Inflammatory macrophage treated with lipopolysaccharide for 4 hours (primary cell): ENCODE measurements at places on chromosomes 6 and 20.
A peak's percentile ranks its signal among the peaks of the same experiment; 100 is the strongest.

DNA sequence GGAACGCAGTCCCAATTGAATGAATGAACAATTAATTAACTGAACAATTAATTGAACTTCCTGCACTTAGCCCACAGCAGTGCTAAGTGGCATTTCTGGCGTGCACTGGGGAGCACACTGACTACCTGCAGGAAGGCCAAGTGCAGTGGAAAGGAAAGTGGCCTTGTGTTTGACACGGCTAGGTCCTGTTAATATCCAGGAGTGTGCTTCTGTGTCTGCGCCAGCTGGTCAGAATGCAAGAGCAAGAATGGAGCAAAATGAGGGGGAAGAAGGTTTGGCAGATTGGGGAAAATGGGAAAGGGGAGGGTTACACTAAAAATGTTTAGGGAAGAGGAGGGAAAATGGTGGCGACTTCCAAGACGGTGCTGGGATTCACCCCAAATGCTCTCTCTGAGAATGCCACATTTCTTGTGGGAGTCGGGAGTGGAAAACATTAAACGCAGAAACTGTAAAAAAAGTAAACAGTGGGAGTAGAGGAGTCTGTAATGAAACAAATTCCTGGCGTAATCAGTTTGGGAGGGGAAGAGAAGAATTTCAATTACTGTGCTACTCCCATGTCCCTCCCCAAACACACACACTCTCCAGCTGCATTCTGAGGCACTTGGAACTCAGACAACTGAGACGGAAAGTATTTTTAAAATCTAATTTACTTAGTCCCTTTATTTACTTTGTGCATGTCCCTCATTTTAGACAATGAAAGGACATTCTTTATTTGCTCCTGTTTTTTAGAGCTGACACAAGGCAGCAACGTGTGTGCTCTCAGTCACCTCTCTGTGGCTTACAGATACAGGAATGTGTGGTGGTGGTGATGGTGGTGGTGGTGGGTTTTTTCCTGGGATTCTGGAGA is 64.1 kb downstream of the CLIC5 start:
- DNase-seq = no peak

GRCh38 chr6:30447237-30447636 is 42.1 kb upstream of the HLA-E start:
- DNase-seq = no peak

- DNase-seq = peak; percentile 91
Observed at GRCh38 chr6:16004934-16005679, 123.8 kb upstream of the MYLIP start.

DNA sequence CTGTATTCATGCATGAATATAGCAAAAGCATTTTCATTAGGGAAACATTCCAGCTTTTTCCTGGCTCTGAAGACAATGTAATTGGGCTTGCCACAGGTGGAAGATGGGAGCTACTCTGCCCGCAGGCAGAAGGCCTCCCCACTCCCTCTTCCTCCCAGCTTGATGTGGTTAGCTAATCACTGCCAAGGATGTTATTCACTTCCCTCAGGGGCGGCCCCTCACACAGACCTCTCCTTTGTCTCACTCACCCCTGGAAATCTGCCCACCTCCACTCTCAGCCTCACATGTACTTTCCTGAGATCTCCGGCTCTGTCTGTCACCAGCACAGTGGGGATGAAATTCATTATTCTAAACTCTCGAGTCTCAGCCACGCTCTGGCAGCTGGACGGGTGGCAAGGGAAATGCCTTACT is 100.7 kb downstream of the ANKRD60 start:
- no peak for DNase-seq

DNA sequence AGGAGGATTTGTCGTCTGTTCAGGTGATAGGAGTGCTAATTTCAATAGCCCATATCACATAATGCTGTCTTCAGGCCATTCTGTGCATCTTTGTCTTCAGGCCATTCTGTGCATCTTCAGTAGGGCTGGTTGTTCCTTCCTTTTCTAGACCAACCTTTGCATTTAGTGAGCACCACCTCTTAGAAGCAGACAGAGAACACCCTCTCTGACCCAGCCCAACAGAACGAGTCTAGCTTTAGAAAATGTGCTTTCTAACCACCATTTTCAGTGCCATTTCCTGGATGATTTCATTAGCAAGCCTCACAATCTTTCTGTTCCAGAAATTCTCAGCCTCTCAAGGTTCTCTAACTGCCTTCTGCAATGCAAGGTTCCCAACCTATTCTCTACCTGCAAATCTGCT is 215.3 kb upstream of the KCNQ5 start:
- DNase-seq = no peak

DNA sequence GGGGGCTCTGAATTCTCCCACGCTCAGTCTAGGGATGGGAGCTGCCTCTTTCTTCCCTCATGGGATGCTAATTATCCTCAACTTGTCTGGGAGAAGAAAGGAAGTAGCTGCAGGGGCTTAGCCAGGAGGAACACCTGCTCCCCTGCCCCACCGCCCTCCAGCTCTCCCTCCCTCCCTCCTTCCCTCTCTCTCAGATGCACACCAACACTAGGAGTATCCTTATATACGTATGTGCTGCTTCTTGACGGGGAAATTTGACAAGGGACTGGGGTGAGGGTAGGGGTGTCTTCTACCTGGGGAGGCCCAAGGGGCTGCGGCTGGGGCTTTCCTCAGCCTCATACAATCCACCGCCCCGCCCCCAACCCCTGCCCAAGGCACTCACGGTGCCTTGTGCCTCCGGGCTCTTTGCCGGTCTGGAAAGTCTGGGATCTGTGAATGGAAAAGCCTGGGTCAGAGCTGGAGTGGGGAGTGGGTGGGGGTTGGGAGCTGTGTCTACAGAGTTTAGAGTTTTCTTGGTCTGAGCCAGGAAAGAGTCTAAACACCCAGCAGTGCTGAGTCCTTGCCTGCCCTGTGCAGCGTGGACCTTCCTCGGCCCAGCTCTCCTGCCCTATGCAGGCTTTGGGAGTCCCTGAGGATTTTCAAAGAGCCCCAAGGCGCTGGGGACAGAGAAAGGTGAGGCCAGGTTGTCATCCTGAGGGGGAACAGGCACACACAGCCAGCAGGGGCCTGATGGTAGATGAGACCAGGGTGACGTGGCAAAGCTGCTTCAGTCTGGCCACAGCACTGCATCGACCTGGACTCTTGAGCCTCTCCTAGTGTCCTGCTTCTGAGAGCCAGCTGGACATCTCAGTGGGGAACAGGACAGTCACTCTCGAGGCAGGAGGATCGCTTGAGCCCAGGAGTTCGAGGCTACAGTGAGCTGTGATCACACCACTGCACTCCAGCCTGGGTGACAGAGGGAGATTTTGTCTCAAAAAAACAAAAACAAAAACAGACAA is 29.3 kb upstream of the EMILIN3 start:
- DNase-seq = no peak

- no peak for DNase-seq
Observed at GRCh38 chr20:2694008-2694471, 1.5 kb downstream of the EBF4 start.

DNA sequence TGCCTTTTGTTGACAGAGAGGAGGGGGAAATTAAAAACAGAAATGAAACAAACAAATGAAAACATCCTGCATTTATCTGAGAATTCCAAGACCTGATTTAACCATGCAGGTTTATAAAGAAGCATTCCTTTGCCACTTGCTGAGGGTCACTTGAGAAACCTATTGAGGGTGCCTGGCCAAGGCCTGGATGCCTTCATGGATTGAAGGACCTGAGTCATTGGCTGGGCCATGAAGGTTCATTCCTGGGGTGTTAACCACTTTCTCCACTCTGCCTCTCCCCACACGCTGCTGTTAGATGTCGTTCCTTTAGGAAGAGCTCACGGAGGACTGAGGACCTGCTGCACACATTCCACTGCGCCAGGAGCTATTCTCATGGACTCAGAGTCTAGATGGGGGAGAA is 49.7 kb downstream of the DAAM2 start:
- DNase-seq = no peak

DNA sequence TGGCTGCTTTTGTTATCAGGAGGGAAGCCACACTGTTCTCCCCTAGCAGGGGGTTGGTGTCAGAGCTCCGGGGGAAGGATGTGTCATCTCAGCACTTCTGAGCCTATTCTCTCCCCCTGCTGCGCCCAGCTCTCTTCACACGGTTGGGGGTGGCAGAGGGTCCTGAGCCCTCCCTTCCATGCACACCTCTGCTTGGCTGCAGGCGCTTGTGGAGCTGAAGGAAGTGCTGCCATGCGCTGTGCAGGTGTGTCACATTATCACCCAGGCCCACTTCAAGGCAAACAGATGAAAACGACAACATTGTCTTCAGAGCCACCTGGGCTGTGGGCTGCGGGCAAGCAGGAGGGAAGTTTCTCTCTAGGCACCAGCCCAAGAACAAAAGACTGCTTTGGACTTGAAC is 263.4 kb downstream of the BMP7 start:
- no peak for DNase-seq

DNA sequence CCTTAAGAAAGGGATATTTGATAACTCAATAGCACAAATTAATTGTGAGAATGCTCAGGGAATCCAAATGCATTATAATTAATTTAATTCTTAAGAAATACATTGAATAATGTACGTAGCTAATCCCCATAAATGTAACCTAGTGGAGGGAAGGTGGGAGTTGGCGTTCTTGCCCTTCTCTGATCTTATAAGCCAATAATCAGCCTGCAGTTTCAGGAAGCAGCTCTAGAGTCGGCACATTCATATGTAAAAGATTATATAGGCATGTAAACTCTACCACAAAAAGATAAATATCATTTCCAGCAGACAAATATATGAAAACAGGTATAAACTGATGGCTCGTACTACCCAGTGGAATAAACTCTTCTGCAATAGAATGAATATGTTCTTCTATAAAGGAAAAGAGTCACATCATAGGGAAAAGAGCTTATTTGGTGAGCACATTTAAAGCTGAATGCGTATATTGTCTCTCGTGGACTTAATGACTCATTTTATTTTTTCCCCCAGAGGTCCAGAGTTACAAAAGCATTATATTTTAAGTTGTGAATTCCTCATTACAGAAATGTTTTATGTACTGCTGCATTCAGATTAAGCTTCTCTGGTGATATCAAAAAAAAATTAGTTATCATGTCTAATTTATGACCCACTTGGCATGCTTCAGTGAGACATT is 112.2 kb downstream of the TFAP2A start:
- no peak for DNase-seq
